ENCODE measurements at places on chromosomes 4 and X.

GRCh38 chr4:72942565-72942964 lies 127.0 kb downstream of the COX18 start:
- DNase-seq = no peak

GRCh38 chr4:153326513-153326912 lies 18.0 kb upstream of the MND1 start:
- DNase-seq = no peak

DNA sequence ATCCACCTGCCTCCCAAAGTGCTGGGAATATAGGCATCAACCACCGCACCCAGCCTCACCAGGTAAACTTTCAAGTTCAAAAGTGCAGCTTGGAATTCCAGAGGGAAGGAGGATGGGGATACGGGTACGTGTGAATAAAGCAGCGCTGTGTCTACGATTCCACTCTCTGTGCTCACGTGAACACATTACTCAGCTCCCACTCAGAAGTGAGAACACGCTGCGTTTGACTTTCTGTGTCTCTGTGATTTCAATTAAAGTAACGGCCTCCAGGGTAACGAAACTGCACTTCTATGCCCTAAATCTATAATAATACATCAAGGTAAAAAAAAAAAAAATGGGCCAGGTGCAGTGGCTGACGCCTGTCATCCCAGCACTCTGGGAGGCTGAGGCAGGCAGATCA lies 8.4 kb upstream of the ASMT start:
- no peak for DNase-seq

DNA sequence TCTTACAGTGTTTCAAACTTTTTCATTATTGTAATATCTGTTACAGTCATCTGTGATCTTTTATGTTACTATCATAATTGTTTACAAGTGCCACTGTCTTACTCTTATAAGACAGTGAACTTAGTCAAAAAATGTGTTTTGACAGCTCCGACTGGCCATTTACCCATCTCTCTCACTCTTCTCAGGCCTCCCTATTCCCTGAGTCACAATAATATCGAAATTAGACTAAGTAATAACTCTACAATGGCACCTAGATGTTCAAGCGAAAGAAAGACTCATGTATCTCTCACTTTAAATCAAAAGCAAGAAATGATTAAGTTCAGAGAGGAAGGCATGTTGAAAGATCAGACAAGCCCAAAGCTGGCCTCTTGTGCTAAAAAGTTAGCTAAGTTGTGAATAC lies 184.2 kb downstream of the CDS1 start:
- no peak for DNase-seq

- no peak for DNase-seq
Observed at GRCh38 chrX:146481735-146482134, 327.8 kb upstream of the CXorf51B start.

DNA sequence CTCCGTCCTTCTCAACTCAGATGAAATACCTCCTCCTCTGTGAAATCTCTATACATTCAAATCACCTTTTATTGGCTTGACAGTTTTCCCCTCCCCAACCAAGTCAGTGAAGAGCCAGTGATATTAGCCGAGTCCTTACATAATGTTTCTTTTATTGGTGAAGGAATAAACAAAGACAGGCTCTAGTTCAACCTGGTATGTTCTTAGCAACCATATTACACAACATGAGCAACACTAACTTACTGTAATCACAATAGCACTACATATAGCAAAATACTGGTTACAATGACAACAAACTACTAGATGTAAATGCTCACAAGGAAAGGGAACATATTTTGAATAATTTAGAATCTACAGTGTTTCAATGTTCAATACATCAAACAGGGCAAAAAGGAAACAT lies 19.9 kb downstream of the DHX15 start:
- DNase-seq = no peak

GRCh38 chr4:121654738-121655137 lies 42.0 kb downstream of the ANXA5 start:
- DNase-seq = no peak

DNA sequence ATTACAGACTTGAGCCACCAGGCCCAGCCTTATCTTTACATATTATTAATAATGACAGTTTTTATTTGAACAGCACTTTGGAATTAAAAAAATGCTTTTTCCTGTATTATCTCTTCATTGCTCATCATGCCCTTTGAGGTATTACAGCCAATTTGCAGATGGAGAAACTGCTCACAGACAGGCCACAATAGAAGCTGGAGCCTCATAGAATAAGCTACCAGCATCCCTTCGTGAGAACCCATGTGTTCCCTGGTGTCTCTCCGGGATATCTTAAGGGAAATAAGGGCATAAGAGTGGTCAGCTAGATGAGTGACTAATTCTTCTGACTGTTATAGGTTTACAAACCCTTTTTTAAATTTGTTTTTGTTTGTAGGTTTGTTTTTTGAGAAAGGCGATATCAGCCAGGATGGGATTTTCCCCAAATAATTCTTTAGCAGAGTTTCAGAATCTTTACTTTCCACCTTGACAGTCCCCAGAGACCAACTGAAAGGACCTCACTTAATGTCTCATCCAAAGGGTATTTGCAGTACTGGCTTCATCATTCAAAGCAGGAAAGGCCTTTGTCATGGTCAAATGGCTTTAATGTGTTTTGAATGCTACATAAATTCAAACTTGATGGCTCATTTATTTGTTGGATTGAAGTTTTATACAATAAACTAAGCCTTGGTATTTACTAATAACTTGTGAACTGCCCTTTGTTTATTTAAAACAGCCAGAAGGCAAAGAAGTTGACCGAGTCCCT lies 48.0 kb upstream of the SOD3 start:
- DNase-seq = no peak

DNA sequence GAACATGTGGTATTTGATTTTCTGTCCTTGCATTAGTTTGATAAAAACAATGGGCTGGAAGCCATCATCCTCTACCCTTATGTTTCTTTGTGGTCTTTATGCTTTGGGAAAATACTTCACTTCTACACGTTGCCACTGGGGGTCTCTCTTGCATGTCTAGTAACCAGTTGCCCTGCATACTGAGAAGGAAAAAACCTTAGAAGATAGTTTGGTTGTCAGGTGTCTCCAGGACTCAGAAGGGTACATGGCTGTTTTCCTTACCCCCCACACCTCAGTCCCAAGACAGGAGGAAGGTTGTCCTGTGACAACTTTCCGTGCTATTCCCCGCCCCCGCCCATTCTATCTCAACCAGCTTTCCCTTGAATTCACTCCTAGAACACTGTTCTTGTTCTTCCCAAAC lies 62.1 kb upstream of the LANCL3 start:
- DNase-seq = no peak

DNA sequence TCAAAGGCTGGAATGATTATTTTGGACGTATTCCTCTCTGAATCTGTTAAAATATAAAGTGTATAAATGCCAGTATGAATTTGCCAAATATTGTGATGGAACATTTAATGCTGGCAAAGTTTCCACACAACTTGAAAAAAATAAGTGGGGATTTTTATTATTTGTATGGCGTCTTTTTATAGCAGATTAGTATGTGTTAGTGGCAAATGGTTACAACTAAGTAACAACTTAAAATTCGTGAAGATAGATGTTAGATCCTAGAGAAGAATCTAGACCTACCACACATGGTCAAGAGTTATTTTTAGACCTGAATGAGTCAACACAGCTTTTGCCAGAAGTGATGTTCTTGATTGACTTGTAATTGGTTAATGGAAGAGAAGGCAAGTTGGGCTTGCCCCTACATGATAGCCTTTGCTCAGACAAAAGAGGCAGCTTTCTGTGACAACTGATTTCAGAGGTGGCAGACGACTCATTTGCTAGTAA lies 4.8 kb downstream of the CPE start:
- DNase-seq = no peak

DNA sequence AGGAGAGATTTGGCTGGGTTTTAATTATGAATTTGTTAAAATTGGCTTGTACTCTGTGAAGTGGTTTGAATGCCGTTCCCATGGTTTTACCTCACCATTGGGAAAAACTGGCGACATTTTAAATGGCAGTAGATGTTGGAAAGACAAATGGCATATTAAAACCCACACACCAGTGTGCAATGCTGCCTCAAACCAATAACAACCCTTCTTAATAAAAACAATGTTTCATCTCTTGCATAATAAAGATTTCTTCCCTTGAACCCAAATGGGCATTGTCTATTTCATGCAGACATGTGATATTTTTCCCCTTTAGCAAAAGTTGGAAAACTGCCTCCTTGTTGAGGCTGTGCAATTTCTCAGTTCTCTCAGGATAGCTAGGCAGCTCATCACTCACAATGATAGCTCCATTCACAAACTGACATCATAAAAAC lies 33.7 kb downstream of the GABRB1 start:
- DNase-seq = no peak

DNA sequence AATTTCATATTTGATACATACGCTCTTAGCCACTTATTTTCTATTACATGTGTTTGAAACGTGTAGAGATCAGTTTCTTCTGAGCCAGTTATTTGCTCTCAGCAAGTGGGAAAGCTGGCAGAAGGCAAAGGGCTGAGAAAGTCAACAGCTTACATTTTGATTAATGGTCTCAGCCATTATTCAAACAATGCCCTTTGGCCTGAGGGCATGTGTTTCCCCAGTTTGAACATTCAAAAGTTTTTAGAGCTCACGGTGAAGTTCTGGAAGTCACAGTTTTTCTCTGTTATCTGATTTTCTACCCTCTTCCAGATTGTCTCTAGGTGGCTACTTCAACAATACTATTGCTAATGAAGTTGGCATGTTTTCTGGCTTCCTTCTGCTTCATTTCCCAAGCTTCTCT lies 591.8 kb upstream of the CPEB2 start:
- no peak for DNase-seq

- DNase-seq = no peak
Observed at GRCh38 chrX:71095981-71096759, 519 bp downstream of the FOXO4 start.

DNA sequence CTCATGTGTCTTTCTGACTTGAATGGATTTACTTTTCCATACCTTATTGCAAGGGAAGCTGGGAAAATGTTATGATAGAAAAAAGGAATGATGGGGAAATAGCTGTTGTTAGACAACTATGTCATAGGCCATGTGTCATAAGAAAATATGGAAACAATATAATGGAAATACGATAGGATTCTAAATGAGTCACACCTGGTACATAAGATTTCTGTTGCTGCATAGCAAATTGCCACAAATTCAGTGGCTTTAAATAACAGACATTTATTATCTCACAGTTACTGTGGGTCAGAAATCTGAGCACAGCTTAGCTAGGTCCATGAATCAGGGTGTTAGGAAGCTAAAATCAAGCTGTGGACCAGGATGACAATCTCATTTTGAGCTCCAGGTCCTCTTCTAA lies 44.6 kb upstream of the ANKRD50 start:
- DNase-seq = no peak

DNA sequence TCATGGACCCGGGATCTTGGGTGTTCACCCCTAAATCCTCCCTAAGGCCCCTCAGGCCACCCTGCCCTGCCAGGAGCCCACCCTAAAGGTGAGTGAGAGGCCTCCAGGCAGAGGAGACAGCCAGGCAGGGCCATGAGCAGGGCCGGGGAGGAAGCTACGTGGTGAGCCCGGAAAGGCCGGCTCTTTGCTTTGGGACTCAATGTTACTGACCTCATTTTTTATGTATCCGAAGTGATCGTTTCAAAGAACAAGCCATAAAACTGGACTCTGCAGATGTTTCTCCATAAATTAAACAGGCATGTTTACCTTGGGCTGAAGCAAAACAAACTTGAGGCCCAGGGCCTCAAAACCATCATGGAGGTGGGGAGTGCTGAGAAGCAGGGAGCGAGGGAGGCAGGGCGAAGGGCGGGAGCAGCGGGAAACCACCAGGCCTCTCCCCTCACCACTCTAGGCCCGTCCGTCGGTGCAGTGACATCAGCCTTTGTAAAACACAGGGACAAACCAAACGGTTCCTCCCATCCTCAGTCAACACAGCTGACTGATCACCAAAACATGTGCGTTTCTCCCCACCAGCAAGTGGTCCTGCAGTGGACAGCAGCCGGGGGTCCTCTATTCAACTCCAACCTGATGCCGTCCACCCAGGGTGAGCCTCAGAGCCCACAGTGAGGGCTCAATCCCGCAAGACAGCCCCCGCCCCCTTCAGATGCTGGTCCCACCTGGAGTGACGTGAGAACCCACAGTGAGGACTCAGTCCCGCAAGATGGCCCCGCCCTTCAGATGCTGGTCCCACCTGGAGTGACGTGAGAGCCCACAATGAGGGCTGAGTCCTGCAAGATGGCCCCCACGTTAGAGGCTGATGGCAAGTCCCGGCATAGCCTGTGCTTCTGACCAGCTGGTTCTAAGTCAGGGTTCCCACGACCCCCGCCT lies 102.9 kb upstream of the LRPAP1 start:
- DNase-seq = no peak

DNA sequence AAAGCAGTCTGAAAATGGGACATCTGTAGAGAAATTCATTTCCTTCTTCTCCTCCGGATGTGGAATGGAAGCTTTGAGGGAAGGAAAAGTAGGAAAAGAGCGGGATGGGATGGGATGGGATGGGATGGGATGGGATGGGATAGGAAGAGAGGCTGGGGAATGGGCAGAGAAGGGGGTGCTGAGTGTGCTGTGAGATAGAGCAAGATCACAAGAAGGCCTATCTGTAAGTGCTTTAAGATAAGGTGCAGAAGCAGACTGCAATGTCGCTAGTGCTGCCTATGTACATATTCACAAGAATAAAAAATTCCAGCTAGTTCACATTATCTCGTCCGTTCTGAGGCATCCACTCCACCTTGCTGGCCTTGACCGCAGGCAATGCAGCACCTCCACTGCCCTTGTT lies 86.2 kb downstream of the IRF2 start:
- no peak for DNase-seq

GRCh38 chr4:44716597-44716996 lies 9.8 kb downstream of the GNPDA2 start:
- DNase-seq = no peak

- DNase-seq = no peak
Observed at GRCh38 chr4:1502976-1503375, 96.7 kb upstream of the NKX1-1 start.

DNA sequence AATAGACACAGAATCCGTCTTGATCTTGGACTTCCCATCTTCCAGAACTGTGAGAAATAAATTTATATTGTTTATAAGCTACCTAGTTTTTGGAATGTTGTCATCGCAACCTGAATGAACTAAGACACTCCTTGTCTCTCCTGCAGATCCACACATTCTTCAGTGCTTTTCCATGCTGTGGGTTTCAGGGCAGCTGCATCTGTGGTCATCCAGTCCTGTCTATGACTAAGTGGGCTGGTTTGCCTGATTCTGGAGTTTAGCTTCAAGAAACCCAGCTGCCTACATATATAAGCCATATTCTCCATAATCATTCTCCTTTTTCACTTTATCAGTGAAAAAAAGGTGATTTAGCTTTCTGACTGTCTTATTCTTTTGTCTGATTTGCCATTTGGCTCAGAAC lies 170.3 kb upstream of the KIT start:
- no peak for DNase-seq

DNA sequence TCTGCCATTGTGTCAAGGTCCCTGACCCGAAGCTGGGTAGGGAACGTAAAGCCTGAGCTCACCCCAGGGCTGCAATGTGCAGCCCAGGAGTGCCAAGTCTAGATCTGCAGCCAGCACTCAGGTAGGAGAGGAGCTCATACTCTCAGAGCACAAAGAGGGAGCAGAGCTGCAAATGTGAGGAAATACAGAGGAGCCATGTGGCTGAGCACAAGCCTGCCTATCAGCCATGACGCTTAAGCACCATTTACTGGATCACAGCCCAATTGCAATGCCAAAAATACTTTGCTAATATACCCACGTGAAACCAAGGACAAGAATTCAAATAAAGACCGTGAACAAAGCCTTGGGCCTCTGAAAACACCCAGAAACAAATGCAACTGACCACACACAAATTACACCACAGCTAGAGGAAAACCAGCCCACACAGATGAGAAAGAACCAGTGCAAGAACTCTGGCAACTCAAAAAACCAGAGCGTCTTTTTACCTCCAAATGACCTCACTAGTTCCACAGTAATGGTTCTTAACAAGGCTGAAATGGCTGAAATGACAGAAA lies 69.0 kb upstream of the HPF1 start:
- no peak for DNase-seq
